ENCODE measurements at places on chromosomes 11 and 22. TPM values are rescaled to one million over a fixed set of nuclear protein-coding genes. Genes with fewer than 3 reads are reported as not detected.

GRCh38 chr11:39174196-39174595 is 2285.3 kb downstream of the LRRC4C start:
- no peak for DNase-seq

The DDT gene
- 167 TPM for total RNA-seq

- DNase-seq = no peak
These were observed 27.2 kb downstream of the SYTL2 start for GRCh38 chr11:85783758-85784157.

- DNase-seq = no peak
These were observed 113.0 kb upstream of the MTMR2 start for GRCh38 chr11:96036863-96037262.

The TSPAN18 gene
- 12.8 TPM for total RNA-seq

GRCh38 chr22:37021710-37022482 is 2.4 kb downstream of the MPST start:
- DNase-seq = no peak

DNA sequence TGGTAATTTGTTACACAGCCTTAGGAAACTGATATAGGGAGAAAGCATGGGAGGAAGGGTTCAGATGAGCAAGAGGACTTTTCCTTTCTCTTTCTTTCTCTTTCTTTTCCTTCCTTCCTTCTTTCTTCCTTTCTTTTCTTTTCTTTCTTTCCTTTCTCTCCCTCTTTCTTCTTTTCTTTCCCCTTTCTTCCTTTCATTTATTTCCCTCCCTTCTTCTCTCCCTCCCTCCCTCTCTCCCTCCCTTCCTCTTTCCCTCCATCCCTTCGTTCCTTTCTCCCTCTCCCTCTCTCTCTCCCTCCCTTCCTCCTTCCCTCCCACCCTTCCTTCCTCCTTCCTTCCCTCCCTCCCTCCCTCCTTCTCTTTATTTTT is 107.8 kb upstream of the LMO1 start:
- no peak for DNase-seq

The WT1 gene
- total RNA-seq = 32.7 TPM

DNA sequence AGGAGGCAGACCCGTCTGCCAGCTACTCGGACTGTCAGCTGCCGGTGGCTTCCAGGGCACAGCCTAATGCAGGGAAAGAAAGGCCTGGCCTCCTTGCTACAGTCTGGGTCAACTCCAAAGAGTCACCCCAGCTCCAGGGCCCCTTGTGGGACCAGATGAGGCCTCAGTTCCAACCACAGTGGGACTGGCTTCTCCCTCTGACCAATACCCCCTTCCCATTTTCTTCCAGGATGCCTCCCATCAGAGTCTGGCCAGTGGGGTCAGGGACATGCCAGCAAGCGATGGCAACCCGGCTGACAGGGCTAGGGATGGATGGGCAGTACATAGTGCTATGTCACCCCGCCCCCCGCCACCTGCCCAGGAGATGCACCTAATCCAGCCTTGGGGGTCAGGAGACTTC is 36.6 kb downstream of the RPUSD4 start:
- no peak for DNase-seq

GRCh38 chr11:73784080-73784634 is 3.5 kb upstream of the MRPL48 start:
- DNase-seq = no peak

DNA sequence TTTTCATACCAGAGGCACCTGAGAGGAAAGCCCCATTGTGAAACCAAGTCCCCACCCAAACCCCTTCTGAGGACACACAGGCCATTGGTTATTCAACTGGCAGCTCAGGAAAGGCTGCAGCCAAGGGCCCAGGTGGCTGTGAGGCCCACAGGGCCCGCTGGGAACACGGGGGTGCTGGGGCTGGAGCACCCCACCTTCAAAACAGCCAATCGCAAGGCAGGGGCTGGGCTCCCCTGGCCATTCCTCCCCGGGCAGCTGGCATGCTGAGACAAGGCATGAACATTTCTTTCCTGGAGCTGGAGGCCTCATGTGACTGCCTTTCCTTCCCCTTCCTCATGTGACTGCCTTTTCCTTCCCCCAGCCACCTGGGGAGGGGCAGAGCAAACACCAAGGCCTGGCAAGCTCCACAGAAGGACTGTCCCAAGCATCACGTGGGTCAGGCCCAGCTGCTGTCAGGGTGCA is 76.9 kb downstream of the PIWIL3 start:
- DNase-seq = no peak

DNA sequence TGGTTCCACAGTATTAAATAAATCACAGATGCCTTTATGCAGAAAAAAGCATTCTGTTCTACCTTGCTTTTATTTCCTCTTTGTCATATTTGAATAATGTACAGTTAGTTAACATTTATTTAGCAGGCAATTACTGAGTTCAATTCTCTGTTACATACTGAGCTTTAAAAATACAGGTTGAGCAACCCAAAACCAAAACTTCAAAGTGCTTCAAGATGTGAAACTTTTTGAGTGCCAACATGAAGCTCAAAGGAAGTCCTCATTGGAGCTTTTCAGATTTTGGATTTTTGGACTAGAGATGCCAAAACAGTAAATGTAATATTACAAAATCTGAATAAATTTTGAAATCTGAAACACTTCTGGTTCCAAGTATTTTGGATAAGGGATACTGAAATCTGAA is 54.1 kb downstream of the PDHX start:
- no peak for DNase-seq

DNA sequence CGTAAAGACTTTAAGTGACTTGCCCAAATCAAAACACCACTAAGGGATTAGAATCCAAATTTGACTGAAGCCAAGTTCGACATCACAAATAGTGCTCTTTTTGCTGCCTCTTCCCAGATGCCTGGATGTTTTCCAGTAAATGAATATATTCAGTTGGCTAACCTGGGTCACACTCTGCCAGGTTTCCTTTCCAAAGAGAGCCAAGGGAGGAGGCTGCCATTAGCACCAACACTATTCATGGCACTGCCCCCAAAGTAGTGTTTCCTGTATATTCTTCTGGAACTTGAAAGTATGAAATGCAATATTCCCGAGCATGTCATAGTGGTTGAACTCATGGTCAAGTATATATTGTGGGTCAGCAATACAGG is 219.3 kb upstream of the UBASH3B start:
- DNase-seq = no peak
